Stimulated activated naive CD8-positive, alpha-beta T cell treated with anti-CD3 and anti-CD28 coated beads, Interleukin-15, Interleukin-2, amounts not matched to agents 100 U/mL and 50 U/mL, for 24 hours (primary cell): ENCODE measurements at places on chromosomes 3 and 15.

DNA sequence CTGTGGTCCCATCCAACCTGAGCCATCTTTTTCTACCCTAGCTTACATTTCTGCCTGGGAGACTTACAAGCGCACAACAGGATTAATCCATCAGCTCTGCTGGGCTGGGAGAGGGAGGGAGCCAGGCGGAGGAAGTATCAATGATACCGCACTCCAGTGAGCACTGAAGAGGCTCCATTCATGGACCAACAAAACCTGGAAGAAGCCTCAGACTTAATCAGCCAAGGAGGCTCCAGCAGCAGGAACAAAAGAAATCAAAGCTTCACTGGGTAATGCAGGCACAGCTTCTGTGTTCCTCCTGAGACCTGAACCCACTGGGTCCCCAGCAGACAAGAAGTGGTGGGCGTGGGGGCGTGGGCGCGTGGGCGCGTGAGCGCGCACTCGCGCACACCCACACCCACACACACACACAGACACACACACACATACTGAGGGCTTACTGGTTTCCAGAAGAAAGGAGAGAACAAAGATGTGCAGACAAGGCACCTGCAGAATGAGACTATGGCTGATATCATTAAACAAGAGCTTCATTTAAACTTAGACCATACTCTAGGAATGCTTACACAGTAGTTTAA lies 87.0 kb upstream of the BOC start:
- no peak for DNase-seq

DNA sequence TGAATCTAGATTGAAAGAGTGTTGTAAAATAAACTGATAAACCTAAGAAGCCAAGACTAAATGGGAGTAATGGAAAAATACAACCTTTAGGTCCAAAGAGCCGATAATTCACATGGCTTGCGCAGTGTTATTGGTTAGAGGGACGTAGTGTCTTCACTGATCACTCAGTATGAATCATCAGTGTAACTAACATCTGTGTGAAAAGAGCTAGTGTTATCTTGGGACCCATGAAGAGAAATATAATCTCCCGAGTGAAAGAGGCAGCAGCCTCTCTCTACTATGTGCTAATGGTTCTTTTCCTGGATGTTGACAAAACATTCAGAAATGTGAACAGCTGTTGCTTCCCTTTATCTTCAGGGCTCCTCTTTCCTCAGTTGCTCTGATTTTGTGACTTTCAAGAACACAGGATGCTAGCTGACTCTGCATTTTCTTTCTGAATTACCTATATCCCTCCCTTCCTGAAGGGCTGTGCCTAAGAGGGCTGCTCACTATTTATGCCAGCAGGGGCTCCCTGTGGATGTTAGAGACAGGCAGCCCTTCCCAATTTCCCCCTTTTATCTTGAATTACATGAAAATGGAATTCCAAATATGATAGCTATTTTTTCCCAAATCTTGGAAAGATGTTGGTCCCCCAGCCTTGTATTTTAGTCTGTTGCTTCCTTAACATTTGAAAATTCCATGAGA lies 128.8 kb downstream of the GRM7 start:
- no peak for DNase-seq

DNA sequence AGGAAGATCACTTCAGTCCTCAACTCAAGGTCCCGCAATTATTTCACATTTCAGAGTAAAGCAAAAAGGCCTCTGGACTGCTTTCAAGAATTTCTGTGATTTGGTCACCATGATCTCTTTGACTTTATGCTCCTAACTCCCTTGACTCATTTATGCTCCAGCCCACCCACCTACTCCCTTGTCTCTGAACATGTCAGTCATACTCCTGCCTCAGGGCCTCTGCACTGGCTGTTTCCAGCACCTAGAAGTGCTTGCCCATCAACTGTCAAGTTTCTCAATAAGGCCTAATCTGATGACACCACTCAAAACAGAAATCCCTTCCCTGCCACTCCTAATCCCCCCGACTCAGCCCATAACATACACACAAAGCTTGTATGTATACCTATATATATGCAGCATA lies 36.1 kb upstream of the CSPG5 start:
- no peak for DNase-seq

- DNase-seq: no peak
Observed at GRCh38 chr15:95822961-95823360, 507.5 kb upstream of the NR2F2 start.

GRCh38 chr3:54819946-54820345 lies 107.9 kb downstream of the LRTM1 start:
- DNase-seq: no peak

- no peak for DNase-seq
Observed at GRCh38 chr3:49630784-49631183, 43.4 kb upstream of the APEH start.

DNA sequence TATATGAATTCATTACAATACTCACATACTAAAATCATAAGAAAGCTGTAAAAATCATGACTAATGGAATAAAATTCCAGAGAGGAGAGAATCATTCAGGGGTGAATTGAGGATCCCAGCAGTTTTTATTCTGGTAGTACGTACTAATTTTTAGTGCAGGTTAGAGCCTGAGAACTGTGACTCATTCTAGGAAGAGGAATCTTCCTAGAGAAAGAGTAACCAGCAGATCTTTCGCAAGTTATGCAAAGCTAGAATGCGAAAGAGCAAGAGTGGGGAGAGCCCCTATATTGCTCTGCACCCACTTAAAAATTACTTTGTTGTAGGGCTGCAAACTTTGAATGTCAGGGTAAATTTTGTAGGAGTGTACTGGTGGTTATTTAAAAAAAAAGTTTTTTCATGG lies 303.6 kb upstream of the ARPP21 start:
- no peak for DNase-seq

DNA sequence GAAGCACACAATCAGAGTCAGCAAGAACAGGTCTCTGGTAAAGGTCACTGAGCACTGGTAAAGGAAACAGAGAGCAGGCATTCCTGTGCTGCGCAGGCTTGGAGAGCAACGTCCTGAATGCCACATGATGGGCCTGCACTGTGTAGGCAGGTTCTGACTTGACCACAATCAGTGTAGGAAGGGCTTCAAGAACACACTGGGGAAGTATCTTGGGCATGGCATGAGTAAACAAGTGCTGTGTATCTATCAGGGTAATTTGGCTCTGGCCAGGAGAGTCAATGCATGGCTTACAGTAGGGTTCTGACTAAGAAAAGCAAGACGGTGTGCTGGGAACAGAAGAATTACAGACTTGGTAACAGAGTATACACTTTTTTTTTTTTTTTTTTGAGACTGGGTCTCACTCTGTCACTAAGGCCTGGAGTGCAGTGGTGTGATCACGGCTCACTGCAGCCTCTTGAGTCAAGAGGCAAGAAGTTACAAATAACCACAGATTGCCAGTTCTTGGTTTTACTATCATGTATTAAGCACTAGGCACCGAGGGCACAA lies 30.6 kb downstream of the TBC1D2B start:
- DNase-seq: no peak

GRCh38 chr3:105822171-105823123 lies 46.4 kb downstream of the CBLB start:
- no peak for DNase-seq

- no peak for DNase-seq
Observed at GRCh38 chr3:46970391-46971091, 6.0 kb downstream of the CCDC12 start.

GRCh38 chr3:21672303-21672702 lies 78.7 kb downstream of the ZNF385D start:
- no peak for DNase-seq

DNA sequence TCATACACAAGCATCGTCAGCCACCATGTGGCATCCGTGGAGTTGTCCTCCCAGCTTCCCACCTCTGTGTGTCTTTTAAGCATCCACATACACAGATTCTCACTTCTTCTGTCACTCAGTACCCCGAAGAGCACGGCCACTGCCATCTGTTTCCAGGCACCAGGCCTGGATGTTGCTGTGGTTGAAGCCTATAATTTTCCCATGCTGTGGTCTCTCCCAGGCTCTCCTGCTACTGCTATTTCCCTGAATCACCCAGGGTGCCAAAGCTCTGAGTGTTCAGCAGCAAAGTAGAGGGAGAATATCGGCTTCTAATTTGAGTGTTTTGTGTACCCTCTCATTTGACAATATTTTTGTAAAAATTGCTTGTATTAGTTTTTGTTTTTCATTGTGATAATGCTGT lies 265.7 kb downstream of the DIPK2A start:
- DNase-seq: no peak

DNA sequence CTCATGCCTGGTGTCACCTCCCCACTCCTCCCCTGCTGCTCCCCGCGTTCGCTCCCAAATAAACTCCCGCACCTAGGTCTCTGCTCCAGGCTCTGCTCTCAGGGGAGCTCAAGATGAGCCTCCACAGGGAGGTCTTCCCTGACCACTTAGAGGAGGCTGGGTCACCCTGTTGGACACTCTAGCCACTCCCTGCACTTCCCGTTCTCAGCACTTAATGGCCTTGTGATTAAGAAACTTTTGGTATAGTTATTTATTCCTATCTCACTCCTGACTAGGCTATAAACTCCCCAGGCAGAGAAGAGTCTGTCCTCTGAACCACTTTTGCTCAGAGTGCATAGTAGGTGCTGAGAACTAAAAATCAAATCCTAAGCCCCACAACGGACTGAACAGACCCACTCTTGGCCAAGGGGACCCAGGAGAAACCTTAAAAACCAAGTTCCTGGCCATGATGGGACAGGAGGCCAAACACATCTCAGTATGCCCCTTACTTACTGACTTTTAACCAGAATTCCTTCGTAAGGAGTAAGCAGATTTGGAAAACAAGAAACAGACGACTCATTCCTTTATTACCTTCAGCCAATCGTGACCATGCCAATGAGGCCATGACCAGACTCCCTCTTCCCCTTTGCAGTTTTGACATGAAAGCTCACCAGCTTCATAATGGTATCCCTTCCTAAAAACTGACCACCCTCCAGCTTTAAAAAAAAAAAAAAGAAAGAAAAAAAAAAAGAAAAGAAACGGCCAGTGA lies 69.0 kb upstream of the HRH1 start:
- DNase-seq: no peak

DNA sequence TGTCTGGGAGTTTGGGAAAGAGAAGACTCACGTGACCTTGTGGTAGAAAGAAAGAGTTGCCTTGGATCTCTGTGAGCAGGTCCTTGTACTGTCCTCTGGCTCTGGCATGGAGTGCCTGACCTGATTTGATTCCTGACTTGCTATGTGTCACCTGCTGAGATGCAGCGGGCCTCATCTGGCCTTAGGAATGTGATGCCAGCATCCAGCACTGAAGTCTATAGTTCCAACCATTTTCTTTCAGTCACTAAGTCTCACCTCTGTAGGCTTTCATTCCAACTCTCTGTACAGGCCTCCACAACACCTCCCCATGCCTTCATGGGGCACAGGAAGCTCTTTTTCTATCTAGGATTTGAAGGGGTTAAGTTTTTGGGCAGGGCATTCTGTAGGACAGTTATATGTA lies 12.1 kb upstream of the OXSR1 start:
- DNase-seq: no peak

DNA sequence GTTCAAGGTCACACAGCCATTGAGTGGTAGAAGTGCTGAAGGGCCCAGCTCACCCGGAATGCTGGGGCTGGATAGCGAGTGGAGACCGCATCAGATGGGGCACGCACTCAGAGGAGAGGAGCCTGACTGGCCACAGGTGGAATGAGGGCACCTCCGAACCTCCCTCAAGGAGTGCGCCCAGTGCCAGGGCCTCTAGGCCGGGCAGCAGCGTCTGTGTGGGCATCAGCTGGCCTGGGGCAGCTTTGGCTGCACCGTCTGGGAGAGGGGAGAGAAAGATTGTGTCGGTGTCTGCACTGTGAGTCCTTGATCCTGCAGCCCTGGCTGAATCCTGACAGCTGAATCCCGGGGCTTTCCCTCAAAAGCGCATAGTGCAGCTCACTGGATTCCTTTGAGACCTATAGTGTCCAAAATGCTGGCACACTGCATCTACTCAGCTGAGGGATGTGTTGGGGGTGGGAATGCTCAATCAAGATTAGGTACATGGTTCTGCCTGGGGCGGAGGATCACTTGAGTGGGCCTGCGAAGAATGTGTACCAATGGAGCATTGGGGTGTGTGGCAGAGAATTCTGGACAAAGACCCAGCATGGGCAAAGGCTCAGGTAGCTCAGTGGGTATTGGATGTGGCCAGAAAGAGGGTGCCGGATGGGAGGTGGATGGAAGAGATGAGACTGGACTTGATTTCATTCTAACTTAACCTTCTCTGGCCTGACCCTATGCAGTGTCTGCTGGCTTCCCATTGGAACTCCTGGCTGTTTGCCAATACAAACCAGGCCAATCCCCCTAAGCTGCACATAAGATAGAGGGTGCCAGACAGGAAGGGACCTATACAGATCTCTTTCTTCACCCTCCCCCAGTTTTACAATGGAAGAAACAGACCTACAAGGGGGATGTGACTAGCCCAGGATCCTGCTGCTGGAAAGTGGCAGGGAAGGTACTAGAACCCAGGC lies 950 bp downstream of the ANKDD1A start:
- DNase-seq: no peak

DNA sequence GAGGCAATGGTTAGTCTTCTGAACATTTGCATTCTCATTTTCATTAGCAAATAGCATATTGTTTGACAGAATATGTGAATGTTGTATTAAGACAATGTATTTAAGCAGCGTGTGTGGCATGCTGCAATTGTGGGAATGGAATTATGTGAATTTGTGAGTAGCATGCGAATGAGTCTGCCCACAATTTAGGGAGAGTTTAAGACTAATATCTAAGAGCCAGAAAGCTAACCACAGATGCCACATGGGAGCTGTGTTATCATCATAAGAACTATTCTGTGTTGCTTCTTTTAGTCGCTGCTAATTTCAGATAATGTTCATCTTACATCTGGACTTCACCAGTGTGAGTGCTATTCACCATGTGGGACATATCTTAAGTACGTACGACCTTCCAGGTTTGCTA lies 494.5 kb downstream of the RBMS3 start:
- no peak for DNase-seq

GRCh38 chr3:141383555-141384129 lies 15.3 kb downstream of the ZBTB38 start:
- DNase-seq: no peak

GRCh38 chr15:33508703-33509102 lies 197.9 kb downstream of the RYR3 start:
- DNase-seq: no peak

- no peak for DNase-seq
Observed at GRCh38 chr15:57109005-57109404, 190.6 kb downstream of the TCF12 start.

GRCh38 chr3:169980055-169980454 lies 13.4 kb downstream of the SEC62 start:
- no peak for DNase-seq

DNA sequence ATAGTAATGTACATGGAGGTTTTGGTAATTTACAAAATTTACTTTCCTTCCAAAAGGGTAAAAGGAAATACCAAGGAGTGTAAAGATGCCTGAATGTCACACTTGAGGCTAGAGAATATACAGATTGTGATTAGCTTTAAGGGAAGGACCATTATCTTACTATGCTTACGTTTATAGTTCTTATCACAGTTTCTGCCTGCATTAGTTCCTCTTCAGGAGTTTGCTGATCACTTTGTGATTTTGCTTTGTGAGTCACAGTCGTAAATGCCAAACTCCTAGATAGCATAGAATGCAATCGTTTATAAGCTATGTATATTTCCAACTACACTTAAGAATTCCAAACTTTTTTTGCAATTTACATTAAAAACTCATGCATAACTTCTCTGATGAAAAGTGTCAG lies 1034.6 kb downstream of the DIPK2A start:
- no peak for DNase-seq

- no peak for DNase-seq
Observed at GRCh38 chr3:14231998-14232501, 53.4 kb downstream of the LSM3 start.

- no peak for DNase-seq
Observed at GRCh38 chr3:23991683-23992628, 46.9 kb downstream of the NR1D2 start.

- no peak for DNase-seq
Observed at GRCh38 chr3:83523470-83524073, 1435.2 kb upstream of the CADM2 start.
